ENCODE measurements at places on chromosomes 11 and 22.

DNA sequence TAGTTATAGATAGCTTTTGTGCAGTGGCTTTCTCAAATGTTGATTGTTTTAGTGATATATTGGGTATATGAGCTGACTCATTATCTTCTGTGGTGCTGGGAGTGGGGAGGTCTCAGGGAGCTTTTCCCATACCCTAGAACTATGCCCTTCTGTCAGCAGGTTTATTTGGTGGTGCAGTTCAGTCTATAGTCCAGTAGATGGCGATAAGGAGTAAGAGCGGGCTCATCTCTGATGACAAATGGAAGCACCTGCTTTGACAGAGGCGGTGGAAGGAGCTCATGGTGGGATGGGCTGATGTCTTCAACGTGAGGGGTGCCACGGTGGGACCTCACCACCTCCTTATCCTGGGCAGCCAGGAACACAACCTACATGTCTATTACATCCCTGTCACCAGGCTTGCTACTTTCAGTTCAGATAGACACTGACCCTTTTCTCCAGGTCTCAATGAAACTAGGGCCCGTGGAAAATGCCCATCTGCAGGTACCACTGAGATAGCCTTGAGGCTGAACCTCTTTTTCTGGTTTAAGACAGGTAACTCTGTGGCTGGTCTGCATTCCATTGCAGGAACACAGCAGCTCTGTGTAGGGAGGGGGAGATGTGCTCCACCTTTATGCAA, 13.0 kb upstream of the OR6A2 start:
- peak; percentile 4 for DNase-seq

DNA sequence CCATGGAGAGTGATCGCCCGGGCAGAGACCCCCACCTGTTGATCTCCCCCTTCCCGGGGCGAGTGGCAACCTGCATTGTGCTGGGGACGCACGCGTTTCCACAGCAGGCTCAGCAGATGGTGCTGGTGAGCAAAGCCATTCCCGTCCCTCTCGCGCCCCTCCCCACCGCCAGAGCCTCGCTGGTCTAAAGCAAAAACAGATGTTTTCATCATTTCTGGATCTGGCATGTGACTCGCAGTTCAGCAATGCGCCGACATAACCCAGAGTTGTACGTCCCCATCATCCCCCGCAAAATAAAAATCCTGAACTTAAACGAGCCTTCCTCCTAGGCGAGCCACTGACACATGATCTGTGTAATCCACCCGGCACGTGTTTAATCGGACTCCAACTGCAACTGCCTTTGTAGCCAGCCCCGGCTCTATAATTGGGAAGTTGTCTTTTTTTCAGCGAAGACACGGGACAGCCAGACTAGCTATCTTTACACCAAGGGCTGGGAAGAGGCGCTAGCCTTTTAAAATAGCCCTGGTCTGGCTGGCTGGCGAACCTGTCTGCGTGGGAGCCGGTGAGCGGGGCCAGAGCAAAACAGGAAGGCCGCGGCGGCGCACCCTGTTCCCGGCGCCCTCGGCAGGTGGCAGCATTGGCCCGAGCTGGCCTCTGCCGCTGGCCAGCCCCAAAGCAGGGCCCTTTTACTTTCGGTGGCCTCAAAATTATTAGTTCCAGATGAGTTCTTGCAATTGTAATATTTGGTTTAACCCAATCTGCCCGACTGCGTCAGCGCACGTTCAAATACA, 203.0 kb upstream of the SORL1-AS1 start:
- peak; percentile 58 for DNase-seq

DNA sequence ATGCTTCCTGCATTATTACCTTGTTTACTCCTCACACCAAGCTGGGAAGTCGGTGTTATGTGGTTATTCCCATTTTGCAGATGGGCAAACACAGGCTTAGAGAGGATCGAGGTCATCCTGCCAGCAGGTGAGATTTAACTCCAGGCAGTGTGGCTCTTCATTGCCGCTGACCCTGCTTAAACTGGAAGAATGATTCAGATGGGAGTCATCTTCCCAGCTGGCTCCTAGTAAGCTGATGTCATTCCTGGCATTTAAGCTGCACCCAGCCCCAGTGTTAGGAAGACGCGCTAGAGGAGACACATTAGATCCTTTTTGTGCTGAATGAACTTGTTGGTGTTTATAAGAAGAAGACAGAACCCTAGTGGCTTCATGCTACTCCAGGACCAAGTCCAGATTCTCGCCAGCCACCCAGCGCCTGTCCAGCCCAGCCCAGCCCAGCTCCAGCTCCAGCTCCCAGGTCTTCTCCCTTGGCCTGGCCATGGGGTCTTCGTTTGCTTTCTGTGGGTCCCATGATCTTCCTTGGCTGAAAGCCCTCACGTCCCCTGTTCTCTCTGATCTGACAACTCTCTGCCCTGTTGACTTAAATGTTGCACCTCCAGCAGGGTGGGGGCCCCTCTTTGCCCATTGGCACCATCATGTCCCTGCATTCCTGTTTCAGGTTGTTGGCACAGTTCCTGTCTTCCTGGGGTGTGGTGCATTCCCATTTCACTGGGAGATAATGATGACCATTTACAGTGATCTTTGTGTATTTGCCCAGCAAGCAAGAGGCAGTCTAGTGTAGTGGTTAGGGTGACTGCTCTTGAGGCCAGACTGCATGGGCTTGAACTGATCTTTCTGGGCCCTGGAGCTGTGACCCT, 13.6 kb downstream of the PARVB start:
- DNase-seq, result peak; percentile 66

GRCh38 chr11:2574553-2575535, 125.0 kb downstream of the KCNQ1OT1 start:
- no peak for DNase-seq

GRCh38 chr22:28939394-28939793, 56.0 kb downstream of the ZNRF3 start:
- no peak for DNase-seq

DNA sequence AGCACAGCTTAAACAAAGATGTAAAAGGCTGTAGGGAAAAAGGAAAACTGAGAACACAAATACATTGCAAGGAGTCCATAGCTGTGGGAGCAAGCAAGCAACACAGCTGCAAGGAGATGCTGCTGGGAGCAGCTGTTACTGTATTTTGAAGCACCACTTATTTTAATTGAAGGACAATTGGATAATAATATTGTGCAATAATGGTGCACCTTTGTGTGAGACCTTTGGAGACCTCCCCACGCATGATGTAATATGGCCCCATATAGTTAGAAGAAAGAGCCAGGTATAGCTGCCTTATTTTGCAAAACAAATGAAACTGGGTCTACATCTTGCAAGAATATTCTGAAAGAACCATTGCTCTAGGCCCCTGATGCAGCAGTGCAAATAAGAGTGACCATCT, 191.1 kb upstream of the KIRREL3 start:
- DNase-seq, result no peak

GRCh38 chr11:78176605-78177141, 11.8 kb downstream of the KCTD21 start:
- DNase-seq, result no peak

DNA sequence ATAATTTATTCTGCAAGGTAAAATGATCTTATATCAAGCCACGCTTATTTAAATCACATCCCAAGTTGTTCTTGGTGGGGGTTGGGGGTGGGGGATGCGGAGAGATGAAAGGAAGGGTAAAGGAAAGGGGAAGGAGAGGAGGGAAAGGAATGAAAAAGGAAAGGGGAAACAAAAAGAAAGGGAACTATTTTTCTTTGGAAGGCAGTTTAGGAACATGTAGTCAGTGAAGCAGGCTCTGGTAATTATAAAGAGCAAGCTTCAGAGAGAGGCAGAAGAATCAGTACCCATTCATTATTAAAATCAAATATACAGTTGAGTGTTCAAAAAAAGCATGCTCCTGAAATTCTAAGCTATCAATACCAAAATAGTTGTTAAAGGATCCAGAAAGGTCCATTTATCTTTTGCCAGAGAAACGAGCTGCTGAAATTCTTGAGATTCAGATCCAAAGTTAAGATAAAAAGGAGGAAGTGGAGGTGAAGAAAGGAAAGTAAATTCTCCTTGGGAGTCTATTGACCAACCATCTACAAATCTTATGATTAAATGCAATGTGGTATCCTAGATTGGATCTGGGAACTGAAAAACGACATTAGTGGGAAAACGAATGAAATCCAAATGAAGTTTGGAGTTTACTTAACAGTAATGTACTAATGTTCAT, 107.4 kb downstream of the SGSM3 start:
- DNase-seq, result no peak

DNA sequence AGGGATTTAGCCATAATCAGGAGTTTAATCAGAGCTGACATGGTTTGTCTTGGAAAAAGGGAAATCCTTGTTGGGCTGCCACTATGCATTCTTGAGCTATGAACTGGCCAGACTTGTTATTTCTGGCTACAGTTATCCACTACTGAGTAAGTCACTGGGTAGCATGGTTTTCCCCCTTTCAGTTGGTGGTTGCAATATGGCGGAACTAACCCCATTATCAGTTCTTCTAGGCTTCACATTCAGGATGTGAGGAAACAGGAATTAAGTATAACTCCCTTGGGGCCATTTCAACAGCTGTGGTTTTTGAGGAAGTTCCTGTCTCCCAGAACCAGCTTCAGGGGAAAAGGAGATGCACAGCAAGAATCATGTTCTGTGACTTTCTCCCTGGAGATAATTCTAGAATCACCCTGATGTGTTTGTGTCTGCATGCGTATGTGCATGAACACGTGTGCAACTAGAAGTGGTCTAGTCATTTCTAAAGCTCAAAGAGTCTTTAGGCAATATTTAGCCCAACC, 103.0 kb upstream of the CD44 start:
- DNase-seq, result no peak

- DNase-seq, result no peak
Observed at GRCh38 chr11:73313652-73314051, 5.6 kb downstream of the ARHGEF17 start.

- DNase-seq, result peak; percentile 92
Observed at GRCh38 chr11:6587360-6587953, 16.0 kb downstream of the RRP8 start.

DNA sequence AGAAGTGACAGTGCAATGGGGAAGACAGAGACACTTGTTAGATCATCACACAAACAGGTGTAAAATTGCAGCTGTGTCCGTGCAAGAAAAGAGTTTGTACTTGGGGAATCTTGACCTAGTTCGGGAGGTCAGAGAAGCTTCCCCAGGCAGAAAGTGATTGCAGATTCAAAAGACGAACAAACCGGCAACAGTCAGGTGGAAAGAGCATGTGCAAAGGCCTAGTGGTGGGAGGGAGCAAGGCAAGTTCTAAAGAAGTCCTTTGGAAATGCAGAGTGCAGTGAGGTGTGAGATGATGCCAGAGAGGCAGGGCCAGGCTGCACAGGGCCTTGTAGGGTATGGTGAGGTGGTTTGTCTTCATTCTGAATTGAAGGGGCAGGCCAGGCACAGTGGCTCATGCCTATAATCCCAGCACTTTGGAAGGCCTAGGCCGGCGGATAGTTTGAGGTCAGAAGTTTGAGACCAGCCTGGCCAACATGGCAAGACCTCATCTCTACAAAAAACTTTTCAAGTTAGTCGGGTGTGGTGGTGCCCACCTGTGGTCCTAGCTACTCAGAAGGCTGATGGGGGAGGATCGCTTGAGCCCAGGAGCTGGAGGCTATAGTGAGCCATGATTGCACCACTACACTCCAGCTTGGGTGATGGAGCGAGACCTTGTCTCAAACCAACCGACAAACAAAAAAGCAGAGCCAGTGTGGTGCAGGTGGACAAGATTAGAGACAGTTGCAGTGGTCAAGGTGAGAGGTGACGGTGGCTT, 1.9 kb upstream of the ESS2 start:
- no peak for DNase-seq

GRCh38 chr11:19420868-19421533, 180.3 kb upstream of the E2F8 start:
- DNase-seq, result no peak
